Vagina (tissue), 2 donors: ENCODE measurements at places on chromosomes 5 and 9. TPM values are rescaled to one million over a fixed set of nuclear protein-coding genes. Genes with fewer than 3 reads are reported as not detected.

HSPA4 gene
- 37.6 TPM for total RNA-seq

XPA gene
- 16.7 TPM for total RNA-seq

KCNN2 gene
- total RNA-seq = 3.4 TPM

DNA sequence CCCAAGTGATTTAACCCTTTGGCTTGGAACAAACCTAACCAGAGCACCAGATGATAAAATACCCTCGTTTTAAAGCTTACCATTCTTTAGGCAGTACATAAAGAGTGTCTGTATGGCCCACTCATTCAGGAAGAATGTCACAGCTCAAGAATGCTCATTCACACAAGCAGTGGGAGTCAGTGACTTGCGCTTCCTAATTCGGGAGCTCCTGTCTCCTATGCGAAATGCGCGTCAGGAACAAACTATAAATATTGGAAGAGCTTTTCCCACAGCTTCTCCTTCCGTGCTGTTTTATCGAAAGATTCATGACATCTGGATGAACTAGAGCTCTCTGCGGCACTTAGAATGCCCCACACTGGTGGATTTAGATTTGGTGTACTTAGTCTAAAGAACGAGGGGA, 66.6 kb downstream of the NTRK2 start:
- no peak for DNase-seq
- H3K27me3 ChIP-seq = no peaks in the 10 kb centered on the region
- H3K36me3 ChIP-seq = no peaks in the 10 kb centered on the region
- H3K4me3 ChIP-seq = no peak overlapping the region

- H3K36me3 ChIP-seq = no peaks in the 10 kb centered on the region
- H3K27ac ChIP-seq = no peak overlapping the region
- no peak overlapping the region for H3K4me3 ChIP-seq
- DNase-seq = no peak
- no peaks in the 10 kb centered on the region for H3K4me1 ChIP-seq
- H3K27me3 ChIP-seq = no peaks in the 10 kb centered on the region
Observed at GRCh38 chr9:82124090-82124489, 135.5 kb downstream of the SPATA31D1 start.

GRCh38 chr5:99586878-99587277, 658.1 kb upstream of the CHD1 start:
- no peak overlapping the region for H3K27ac ChIP-seq
- no peak overlapping the region for H3K4me3 ChIP-seq
- no peaks in the 10 kb centered on the region for H3K36me3 ChIP-seq
- H3K27me3 ChIP-seq = no peaks in the 10 kb centered on the region
- H3K4me1 ChIP-seq = no peaks in the 10 kb centered on the region
- DNase-seq = no peak

DNA sequence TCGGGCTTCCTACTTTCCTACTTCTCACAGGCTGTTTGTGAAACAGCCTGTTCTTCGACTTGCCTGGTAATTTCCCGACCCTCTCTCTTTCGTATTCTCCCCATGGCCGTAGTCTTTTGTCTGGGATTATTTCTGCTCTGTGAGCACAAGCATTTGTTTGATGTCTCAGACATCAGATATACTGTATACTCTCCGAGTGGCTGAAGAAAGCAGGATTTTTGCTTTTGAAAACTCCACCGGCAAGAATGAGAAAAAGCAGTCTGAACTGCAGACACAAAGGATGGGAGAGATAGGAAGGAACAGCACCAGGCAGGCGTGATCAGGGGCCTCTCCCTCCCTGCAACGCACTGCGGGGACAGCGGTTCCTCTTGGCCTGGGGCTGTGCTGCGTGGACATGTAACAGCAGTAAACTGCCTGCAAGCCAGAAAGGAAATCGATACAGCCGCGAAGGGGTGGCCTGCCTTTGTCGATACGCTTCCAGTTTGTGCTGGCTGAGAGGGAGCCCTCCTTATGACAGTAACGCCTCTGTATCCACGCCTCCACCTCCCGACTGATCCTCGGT, 313.9 kb upstream of the TLE4 start:
- peaks cover 12% of the 10 kb centered on the region for H3K4me1 ChIP-seq
- H3K27me3 ChIP-seq = no peaks in the 10 kb centered on the region
- no peaks in the 10 kb centered on the region for H3K36me3 ChIP-seq
- no peak overlapping the region for H3K4me3 ChIP-seq
- no peak for DNase-seq

- H3K4me1 ChIP-seq = no peaks in the 10 kb centered on the region
- H3K4me3 ChIP-seq = no peak overlapping the region
- H3K27me3 ChIP-seq = no peaks in the 10 kb centered on the region
Observed at GRCh38 chr5:156312897-156313694, 13.9 kb upstream of the SGCD start.

- no peaks in the 10 kb centered on the region for H3K27me3 ChIP-seq
- H3K36me3 ChIP-seq = no peaks in the 10 kb centered on the region
- no peak for DNase-seq
- peaks cover 37% of the 10 kb centered on the region for H3K4me1 ChIP-seq
- peak overlapping the region; percentile 73 for H3K27ac ChIP-seq
Observed at GRCh38 chr5:169301386-169301934, 521 bp upstream of the SLIT3 start.

DNA sequence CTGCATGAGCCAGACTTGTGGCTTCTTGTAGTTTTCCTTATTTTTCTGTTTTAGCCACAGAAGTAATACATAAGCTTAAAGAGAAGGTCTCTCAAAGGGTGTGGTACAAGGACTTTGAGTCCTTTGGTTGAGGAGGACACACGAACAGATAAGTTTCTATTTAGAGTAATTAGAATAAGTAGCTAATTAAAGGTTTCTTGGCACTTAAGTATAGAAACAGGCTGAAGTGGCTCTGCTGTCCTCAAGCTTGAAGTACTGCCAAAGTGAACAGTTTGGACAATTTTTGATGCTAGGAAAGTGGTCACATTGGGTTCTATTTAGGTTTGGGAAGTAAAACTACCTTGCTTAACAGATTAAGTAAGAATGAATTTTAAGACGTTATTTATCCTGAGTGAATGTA, 278.3 kb upstream of the MPDZ start:
- no peaks in the 10 kb centered on the region for H3K27me3 ChIP-seq
- H3K4me3 ChIP-seq = no peak overlapping the region
- H3K27ac ChIP-seq = no peak overlapping the region
